Frontal cortex (tissue), 4 donors: ENCODE measurements at places on chromosomes 1 and 21. TPM values are rescaled to one million over a fixed set of nuclear protein-coding genes. Genes with fewer than 3 reads are reported as not detected.

DNA sequence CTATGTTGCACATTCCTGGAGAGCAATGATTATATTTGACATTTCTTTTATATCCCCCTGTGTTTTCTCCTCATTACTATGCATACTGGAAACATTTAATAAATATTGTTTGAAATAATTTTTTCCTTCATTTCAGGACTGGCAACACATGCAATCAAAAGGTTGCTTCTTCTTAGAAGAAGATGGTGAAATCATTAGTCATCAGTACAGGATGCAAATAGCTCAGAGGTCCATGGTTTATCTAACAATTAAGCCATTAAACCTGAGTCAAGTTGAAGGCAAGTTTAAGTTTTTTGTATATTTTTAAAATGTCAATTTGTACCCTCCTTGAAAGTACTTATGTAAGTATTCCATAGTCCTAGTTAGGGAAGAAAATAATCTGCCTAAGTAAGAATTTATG lies 22.5 kb downstream of the EFCAB7 start:
- no peak for DNase-seq

DNA sequence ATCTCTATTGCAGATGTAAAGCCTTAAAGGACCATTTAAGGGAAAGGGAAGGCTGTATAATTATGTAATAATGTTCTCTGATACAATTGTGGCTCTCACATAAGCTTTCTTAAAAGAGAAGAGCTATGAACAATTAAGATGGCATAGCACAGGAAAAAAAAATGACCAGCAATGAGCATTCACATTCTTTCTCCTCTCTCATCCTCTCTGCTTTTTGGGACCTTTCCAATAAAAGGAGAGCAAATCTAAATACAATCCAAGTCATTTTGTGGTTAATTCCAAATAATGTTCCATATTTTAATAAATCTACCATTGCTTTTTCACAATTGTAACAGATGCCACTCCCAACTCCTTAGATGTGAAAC lies 23.5 kb downstream of the SMYD3 start:
- DNase-seq, result no peak

The AMPD1 gene
- not detected for total RNA-seq

- DNase-seq, result no peak
Observed at GRCh38 chr1:52032785-52033131, 852 bp downstream of the KTI12 start.

- no peak for DNase-seq
Observed at GRCh38 chr1:238129677-238130076, 239.0 kb upstream of the ZP4 start.

DNA sequence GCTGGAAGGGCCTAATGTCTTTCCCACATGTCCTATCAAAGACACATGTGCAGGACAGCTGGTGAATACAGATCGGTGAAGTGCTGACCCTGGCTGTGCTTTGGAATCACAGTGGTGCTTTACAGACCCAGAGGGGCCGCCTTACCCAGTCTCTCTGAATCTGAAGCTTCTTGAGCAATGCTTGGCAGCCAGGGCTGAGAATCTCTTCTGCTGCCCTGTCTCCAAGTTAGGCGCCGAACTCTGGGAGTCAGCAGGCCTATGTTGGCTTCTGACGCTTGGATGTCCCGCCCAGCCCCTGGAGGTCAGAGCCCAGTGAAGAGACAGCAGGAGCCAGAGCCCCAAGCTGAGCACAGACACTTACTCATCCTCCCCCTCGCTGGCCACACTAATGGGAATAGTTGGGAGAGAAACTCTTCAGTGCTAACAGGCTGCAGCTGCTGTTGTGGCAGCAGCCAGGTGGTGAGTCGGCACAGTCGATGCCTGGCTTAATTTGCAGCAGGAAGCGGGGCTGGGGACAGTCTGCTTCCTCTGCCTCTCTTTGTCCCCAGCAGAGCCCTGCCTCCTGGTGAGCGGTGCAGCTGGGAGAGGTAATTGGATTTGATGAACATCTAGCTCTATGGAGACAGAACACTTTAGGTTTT lies 68.1 kb downstream of the URB2 start:
- peak; percentile 23 for DNase-seq

The TRIM45 gene
- total RNA-seq, result 3.7 TPM

- no peak for DNase-seq
Observed at GRCh38 chr1:204042516-204042915, 30.4 kb upstream of the SOX13 start.

DNA sequence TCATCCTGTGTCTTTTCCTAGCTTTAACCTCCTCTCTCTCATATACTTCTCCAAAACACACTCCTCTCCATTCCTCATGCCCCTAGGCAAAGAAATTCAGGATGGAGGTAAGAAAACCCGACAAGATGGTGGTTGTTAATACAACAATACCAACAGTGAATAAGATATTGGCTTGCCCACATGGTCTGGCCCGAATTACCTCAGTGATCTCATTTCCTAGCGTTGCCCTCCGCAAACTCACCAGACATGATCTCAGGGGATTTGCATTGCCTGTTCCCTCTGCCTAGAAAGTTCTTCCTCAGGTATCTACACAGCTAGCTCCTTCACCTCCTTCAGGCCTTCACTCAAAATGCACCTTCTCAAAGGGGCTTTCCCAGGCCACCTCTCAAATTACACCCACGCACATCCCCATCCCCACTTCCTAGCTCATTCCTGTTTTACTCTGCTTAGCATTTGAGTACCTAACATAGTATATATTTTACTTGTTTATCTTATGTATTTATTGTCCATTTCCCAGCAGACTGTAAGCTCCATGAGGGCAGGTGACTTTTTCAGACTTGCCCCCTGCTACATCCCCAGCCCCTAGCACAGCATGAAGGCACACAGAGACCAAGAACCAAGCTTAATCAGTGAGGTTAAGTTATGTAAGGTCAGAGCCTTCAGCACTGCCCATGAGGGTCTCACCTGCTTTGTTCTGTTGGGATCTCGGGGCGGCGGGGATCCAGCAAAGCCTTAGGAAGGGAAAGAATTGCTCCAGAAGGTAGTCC lies 10.2 kb upstream of the UBR4 start:
- DNase-seq, result no peak

The TAS1R3 gene
- 0.41 TPM for total RNA-seq

DNA sequence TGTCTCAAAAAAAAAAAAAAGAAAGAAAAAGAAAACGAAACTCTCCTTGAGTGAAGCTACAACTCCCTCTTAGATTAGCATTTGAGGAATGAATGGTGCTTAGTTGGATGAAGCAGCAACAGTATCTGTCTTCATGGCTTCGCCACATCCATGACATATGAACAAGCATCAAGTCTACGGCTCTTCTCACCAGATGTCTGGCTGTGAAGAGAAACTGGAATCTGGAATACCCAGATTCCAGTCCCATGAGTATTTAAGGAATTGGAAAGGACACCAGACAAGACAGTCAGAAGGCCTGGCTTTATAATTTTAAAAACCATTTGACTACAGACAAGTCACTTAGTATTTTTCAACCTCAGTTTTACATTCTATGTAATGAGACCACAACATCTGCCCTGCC lies 38.0 kb upstream of the TADA1 start:
- DNase-seq, result no peak

- no peak for DNase-seq
Observed at GRCh38 chr1:29708796-29709703, 472.7 kb downstream of the PTPRU start.

DNA sequence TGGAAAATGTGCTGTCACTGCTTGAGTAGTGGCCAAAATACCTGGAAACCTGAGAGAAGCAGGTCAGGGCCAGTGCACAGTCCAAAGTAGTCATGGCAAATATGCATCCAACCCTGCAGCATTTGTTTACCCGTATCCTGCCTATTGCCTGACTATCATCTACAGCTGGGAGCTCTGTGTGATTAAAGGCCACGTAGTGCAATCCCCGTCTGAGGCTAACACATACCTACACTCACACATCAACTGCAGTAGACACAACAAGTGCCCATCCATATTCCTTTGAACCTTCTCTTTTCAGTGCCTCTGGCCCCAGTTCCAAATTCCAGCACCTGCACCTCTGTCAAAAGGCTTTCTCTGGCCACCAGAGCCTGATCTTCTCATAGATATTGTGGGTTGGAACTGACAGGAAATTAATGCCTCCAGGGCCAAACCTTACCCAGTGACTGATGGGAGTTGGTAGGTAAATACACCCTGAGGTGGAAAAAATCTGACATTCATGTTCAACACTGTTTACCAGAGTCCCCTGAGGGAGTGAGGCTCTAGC lies 383.0 kb downstream of the SETD4 start:
- no peak for DNase-seq

DNA sequence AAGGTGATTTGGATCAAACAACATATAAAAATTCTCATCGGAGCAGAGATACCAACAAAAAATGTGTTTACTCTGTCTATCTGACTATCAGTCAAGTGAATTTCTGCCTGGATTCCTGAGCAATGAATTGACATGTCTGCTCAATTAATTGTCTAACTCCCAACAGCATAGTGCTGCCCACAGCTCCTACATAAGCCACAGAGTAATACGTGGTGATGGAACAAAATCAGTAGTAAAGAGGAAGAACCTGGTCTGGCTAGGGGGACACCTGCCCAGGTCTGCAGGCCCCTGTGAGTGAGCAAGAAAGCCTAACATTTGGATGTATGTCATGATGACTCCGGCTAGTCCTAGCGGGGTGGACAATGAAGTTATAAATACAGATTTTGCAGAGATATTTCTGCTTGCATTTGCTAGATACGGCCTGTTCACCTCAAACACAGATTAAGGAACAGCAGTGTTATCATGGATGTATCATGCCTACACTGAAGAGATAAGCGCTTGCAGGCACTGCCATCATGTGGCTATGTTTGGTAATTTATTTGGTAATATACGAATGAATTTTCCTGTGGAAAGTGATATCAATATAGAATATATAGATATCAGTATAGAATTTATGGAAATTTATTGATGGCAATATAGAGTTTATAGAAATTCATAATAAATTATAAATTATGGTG lies 69.6 kb upstream of the LRRC8B start:
- peak; percentile 43 for DNase-seq

DNA sequence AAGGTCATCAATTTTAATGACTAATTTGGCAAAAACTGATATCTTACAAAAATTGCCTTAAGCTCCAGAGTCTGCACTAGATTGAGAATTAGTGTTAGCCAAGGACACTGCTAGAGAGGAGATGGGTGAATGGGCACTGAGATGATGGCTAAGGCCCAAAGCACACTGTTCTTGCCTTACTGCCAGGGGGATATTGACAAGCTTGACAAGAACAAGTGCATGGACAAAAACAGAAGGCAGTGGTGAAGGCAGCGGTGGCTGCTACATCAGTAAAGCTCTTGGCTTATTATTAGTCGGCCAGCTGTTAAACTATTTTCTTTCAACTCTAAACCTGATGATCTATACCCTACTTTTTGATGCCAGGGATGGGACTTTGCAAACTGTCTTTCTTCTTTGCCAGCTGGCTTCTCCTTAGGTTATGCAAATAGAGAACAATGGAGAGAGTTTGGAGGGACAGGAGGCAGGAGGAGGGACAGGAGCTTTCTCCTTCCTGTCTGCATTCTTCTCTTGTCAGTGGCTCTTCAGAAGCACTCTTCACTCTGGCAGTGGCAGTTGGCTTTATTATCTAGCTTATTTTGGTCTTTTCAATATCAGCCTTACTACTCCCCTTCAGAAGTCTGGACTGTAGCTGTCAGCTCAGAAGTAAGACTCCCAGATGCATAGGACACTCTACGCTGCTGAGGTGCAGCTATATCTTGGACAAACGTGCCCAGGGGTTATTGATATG lies 853.5 kb upstream of the TMPRSS15 start:
- DNase-seq, result no peak

DNA sequence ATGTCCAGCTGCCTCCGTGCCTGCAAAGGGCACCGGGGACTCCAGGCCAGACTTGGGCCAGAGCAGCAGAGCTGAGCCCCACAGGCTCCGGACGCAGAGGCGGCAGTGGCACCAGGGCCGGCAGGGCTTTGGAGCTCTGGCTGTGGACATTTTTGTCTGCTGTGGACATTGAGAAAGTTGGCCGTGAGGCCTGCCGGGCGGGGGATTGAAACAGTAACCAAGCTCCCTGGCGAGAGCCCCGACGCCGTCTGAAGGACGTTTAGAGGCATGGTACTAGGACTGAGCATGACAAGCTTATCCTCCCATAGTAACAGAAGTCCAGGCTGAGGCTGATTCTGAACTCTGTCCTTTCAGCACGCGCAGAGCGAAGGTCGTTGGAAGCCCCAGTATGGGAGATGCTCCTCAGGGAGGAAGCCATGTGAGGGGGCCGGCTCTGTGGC lies 323.8 kb downstream of the AMY1C start:
- DNase-seq, result no peak

DNA sequence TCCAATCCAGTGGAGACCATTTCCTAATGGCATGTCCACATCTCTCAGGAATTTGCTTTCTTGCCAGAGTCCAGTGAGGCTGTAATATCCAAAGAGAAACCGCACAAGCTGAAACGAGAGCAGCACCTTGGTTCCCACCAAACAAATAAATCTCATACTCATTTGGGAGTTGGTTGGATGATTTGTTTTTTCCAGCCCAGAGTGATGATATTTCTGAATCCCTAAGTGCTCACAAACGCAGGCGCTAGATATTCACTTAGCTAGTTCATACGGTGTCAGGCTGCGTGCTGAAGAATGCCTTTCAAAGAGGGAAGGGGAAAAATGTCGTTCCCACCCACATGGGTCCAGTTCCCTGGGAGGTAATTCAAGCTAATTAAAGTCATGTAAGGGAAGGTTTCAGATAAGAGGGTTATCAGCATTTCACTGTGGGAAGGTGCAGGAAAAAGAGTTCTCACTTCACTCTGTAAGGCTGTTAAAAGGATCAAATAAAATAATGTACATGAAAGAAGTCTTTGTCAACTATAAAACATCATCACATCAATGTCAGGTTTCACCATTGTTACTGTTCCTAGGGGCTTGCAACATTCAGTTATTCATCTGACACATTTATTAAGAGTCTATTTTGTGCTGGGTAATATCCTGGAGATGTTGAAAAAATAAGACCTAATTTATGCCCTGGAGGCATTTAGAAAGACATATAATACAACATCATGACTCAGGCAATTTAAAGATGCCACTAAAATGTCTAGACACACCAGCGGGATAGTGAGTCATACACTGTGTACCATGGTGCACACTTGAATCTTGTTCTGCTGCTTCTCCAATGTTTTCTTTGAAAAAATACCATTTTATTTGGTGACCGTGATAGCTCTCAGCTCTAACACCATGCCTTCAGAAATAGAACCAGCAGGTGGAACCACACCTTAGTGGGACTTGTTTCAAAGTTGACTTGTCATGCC lies 19.3 kb downstream of the DPT start:
- DNase-seq, result peak; percentile 13

GRCh38 chr1:2544093-2544874 lies 11.9 kb upstream of the TNFRSF14 start:
- no peak for DNase-seq

The KIF26B gene
- total RNA-seq, result 11.4 TPM

GRCh38 chr1:153400244-153400643 lies 9.4 kb upstream of the S100A8 start:
- no peak for DNase-seq

DNA sequence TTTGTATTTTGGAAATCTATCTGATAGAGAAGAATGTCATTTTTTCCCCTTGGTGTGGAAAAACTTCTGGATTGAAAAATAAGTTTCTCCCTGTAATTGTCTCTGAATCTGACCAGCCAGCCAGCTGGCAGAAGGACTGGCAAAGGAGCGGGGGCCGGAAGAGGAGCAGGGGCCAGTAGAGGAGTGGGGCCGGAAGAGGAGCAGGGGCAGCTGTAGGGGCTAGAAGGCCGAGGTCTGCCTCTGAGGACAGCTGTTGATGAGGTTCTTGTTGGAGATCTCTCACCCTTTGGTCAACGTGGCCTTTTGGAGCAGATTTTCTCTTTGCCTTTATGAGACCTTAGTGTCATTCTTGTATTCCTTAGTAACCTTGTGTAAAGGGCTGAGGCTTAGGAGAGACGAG lies 121.8 kb downstream of the GALNT2 start:
- DNase-seq, result no peak

- no peak for DNase-seq
Observed at GRCh38 chr1:243740255-243740999, 109.6 kb downstream of the AKT3 start.
